NCI-H1105 treated with DMSO at 0.1 percent for 48 hours (cell line): ENCODE measurements at places on chromosomes 1 and 21.

- DNase-seq, result no peak
Observed at GRCh38 chr1:41799723-41800122, 119.0 kb downstream of the HIVEP3 start.

DNA sequence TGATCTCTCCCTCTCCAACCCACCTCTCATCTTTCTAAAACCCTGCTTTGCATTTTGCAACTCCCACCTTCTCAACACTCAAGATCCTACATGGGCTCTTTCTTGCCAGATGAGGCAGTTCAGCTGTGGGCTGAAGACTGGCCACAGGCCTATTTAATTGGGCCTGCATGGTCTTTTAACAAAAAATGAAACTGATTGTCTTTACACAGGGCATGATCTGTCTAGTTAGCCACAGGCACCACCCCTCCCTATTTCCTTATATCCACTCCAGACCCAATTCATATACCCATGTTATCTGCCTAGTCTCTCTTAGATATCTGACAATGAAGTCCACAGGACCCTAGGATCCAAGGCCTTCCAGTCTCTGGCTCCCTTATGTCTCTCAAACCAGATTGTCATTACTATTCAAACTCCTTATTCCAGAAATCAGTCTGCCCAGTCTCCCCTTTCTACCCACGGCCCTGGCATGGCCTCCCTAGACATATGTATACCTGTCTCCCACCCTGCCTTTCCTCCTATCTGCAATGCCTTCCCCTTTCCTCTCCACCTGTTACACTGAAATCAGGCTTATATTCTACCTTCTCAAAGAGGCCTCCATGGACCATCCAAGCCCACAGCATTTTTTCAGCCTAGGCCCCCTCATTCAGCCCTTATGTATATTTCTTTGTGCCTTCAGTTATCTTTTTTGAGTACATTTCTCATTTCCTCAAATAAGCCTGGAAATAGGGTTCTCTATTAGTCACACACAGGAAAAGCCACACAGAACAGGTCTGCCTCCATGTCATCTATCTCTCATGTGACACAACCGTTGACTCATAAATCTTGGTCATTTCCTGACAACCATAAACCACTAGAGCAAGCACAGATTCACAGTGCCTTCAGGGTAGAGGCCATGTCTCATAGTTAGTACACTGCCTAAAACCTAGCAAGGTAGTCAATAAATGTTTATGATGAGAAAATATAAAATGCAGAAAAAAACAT lies 39.0 kb downstream of the LPAR3 start:
- DNase-seq, result no peak

DNA sequence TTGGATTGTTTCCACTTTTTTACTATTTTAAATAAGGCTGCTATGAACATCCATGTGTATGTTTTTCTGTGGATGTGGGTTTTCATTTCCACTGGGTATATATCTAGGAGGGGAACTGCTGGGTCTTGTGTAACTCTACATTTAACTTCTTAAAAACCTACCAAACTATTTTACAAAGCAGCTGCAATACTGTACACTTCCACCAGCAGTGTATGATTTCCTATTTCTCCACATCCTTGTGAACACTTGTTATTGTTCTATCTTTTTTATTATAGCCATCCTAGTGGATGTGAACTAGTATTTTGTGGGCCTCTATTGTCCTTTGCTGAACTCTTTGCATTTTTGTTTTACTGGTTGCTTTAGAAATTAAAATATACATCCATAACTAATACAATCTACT lies 33.4 kb downstream of the DIPK1A start:
- DNase-seq, result no peak

GRCh38 chr1:32701951-32702598 lies 495 bp downstream of the SYNC start:
- DNase-seq, result peak; percentile 69

GRCh38 chr1:221411283-221411682 lies 330.6 kb downstream of the DUSP10 start:
- DNase-seq, result no peak

- DNase-seq, result no peak
Observed at GRCh38 chr1:16021681-16022080, at the start of gene CLCNKA. TSS of gene CLCNKA (plus strand) at chr1:16022036. CDS start at chr1:16022620, 584 bp downstream.

DNA sequence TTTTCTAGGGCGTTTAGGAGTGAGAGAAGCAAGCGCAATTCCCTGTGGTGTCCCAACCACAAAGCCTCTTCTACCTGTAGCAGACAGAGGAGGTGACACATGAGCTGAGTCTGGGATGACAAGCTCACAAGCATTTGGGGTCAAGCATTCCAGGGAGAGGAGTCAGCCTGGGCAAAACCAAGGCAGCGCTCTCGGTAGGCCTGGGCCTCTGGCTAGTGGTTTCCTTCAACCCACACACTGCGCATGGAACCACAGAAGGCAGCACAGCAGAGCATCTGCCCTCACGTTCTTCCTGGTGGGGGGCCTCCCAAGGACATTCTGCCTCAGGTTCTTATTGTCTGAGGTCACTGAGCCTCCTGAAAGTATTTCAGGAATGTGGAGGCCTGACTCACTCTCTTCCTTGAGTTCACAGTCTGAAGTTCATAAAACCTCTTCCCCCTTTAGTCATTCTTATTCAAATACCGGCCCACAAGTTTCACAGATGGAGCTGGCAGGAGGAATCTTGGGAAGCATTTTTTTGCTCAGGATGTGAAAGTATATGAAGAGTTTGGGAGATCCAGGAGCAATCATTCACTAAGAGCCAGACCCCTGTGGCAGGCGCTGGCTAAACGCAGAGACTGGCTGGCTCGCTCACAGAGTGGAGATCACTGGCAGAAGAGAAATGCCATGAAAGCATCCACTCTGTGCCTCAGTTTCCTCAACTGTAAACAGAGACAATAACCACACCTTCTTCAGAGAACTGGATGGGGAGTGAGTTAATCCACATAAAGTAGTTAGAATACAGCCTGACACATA lies 26.8 kb downstream of the CCN1 start:
- DNase-seq, result no peak

DNA sequence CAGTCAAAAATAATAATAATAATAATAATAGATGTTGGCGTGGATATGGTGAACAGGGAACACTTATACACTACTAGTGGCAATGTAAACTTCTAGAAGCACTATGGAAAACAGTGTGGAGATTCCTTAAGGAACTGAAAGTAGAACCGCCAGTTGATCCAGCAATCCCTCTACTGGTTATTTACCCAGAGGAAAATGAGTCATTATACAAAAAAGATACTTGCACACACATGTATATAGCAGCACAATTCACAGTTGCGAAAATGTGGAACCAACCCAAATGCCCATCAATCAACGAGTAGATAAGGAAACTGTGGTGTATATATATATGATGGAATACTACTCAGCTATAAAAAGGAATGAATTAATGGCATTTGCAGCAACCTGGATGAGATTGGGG lies 176.0 kb downstream of the PLPP3 start:
- no peak for DNase-seq

GRCh38 chr1:43350976-43351375 lies 7.8 kb upstream of the CDC20 start:
- no peak for DNase-seq

DNA sequence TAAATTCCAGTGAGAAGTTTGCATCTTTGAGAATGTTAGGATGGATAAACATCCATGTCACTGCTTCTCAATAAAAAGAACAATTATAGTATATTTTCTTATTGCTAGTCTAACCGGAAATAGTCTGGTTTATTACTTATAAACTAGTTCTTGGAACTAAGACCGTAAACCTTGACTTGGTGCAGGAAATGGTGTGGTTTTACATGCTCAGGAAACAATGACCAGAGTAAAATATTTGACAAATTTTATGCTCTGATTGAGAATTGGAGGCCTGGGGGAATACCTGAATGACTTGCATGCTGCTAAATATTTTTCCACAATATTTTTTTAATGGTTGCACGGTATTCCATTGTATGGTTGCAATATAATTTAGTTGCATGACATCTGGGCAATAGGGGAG lies 76.3 kb downstream of the XCL2 start:
- DNase-seq, result no peak

DNA sequence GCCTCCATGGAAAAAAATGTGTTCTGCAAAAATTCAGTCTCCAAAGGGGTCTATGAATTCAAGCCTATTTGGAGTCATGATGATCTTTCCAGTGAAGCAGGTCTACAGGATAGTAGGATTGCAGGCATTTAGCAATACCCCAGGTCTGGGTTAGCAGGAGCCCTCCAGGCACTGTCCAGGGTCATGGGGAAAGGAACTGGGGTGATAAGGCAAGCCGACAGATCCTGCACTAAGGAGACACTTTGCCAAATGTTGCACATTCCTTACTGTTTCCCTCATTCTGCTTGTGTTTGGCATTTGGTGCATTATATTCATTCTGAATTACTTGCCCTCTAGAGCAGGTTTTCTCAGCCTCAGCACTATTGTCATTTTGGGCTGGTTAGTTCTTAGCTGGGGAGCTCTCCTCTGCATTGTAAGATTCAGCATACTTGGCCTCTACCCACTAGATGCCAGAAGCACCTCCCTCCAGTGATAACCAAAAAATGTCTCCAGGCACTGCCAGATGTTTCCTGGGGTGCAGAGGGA lies 333.3 kb upstream of the PLXNA2 start:
- DNase-seq, result no peak

DNA sequence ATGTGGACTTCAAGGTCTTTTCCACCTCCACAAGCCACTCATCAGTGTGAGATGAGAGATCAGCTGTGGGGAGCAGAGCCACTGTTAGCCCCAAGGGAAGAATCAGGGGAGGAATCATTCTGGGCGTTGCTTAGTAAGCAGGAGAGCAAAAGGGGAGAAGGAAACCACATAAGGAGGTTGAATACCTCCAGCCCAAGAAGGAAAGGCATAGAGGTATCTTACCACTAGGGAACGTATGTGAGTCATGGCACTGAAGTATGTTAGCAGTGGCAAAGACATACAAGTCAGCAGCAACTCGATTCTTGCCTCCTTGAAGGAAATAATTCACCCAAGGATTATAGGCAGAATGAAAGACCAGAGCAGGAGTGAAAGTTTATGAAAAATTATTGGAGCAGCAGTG lies 31.6 kb upstream of the SLC5A9 start:
- no peak for DNase-seq

DNA sequence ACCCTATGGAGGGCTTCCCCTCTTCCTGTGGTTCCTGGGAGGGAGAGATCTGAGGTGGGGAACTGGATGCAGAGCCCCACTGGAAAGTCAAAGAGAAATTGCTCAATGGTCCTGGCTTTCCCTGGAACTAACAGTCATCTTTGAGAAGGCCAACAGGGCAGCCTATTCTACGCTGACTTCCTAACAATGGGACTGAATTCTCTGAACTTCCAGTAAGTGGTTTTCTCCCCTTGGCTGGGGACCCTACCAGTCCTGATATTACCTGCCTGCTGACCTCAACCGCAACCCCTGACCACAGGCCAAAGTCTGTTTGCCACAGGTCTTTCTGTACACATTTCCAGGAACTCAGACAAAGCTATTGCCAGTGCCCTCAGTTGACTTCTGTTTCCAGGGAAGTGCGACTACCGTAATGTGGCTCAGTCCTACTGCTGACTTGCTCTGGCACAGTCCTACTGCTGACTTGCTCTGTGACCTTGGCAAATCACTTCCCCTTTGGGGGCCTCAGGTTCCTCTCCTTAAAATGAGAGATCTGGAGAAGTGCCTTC lies 55.3 kb downstream of the C8B start:
- DNase-seq, result no peak

GRCh38 chr1:227736814-227737432 lies 1.7 kb downstream of the SNAP47 start:
- no peak for DNase-seq

DNA sequence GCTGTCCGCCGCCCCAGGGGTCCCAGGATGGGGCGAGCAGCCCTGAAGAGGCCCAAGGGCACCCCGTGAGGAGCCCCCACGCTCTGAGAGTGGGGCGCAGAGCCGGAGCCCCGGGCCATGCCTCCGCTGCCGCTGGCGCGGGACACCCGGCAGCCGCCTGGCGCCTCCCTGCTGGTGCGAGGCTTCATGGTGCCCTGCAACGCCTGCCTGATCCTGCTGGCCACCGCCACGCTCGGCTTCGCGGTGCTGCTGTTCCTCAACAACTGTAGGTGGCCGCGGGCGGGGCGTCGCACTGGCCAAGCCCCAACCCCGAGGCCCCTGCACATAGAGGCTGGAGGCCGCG lies 14.5 kb downstream of the AGRN start:
- no peak for DNase-seq

GRCh38 chr1:53577761-53578100 lies 118.5 kb downstream of the DMRTB1 start:
- no peak for DNase-seq

- no peak for DNase-seq
Observed at GRCh38 chr1:94773931-94774422, 46.2 kb upstream of the SLC44A3 start.

DNA sequence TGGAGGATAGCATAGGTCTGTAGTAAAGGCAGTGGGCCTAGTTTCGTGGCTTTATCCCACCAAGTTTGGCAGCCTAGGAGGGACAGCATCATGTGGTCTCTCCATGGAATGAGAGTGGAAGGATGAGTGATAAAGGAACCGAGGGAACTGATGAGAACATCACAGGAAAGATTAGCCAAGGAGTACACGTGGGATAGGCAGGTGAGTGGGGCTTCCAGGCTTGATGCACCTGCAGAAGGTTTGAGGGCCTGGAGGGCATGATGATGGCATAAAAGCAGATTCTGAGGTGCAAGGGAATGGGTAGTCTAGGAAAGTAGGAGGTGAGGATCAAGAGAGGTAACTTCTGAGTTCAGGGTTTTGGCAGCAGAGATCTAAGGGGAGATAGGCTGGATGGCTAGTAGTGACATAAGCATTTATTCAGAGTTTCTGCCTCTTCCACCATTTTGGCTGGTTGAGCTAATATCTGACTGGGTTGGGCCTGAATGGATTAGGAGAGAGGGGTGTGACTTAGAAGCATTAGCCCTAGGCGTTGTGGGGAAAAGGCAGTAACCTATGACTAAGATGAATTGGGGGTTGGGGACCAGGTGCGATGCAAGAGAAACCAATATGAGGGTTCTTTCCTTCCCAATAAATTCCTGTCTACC lies 9.1 kb downstream of the PTGFRN start:
- DNase-seq, result no peak

- no peak for DNase-seq
Observed at GRCh38 chr1:199044191-199044590, 405.4 kb downstream of the PTPRC start.

GRCh38 chr1:151611288-151611790 lies 511 bp upstream of the SNX27 start:
- DNase-seq, result no peak

DNA sequence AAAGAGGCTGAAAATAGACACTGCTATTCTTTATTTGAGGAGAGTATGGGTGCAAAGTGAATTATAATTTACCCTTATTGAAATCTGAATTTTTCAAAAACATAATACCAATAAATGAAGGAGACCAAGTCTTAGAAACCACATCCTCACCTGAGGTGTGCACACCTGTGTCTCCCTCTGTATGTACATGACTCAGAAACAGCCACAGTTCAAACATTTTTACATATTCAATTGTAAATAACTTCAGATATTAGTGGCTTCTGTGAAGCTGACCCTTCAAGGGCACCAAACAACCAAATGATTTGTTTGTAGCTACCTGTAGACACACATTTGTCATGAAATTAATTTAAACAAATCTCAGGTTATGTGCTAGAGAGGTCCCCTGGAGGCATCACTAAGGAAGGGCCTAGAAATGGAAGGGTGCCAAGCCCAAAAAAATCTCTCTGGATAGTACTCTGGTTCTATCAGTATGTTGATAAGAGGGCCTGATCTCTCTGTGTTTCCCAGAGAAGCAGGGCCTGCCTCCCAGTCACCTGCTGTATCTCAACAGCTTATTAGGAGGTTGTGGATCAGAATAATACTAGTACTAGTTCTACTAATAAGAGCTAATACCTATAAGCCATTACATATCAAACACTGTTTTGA lies 28.1 kb downstream of the ERI3 start:
- DNase-seq, result no peak
